ENCODE measurements at places on chromosomes 3 and 15. TPM values are rescaled to one million over a fixed set of nuclear protein-coding genes. Genes with fewer than 3 reads are reported as not detected.

Gene LTK
- 1.1 TPM for total RNA-seq

- DNase-seq = no peak
These were observed 58.5 kb downstream of the ABCC5 start for GRCh38 chr3:183959214-183959613.

GRCh38 chr3:11629716-11630115 is 14.0 kb downstream of the VGLL4 start:
- no peak for DNase-seq

DNA sequence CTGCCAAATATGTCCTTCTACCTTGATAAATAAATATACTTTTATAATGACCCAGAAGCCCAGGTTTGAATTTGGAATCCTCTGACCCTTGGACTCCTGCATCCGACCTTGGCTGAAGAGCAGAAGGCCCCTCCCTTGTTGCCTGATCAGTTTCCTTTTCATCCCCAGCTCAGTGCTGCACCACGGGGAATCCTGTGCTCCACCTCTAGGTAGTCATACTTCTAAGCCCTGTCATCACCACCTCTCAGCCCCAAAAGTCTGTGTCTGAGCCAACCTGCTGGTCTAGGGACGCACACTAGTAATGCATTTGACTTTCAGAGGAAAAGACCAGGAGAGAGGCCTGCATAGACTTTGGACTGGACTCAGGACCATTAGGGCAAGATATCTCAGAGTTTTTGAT is 310.6 kb downstream of the NLGN1 start:
- DNase-seq = no peak
